ENCODE measurements at places on chromosomes 3 and 15.

DNA sequence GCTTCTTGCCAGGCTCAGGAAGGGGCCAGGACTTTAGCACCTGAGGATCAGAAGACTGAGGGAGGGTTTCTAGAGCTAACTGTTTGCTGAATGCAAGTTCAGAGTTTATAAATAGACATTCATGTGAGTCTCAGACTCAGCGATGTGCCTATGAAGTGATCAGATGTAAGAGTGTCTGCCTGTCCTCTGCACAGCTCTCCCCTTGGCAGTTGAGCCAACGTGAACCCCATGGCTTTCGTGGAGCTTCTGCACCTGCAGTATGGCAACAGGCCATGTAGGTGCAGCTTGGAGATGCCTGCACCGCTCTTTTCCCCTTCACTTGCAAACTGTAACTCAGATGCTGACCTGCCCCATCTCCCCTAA lies 141.9 kb downstream of the CHDH start:
- peaks cover 4% of the 10 kb centered on the region for H3K4me1 ChIP-seq
- H3K36me3 ChIP-seq, result no peaks in the 10 kb centered on the region

- H3K27me3 ChIP-seq, result no peaks in the 10 kb centered on the region
- H3K36me3 ChIP-seq, result peaks cover 6% of the 10 kb centered on the region
- no peak for DNase-seq
- H3K4me1 ChIP-seq, result peaks cover 3% of the 10 kb centered on the region
Observed at GRCh38 chr15:84846269-84846668, 29.1 kb downstream of the ALPK3 start.

GRCh38 chr15:61764141-61764540 lies 296.1 kb downstream of the VPS13C start:
- H3K4me1 ChIP-seq, result no peaks in the 10 kb centered on the region
- H3K27me3 ChIP-seq, result no peaks in the 10 kb centered on the region
- no peak overlapping the region for H3K27ac ChIP-seq
- no peak for DNase-seq

- H3K27ac ChIP-seq, result no peak overlapping the region
- no peaks in the 10 kb centered on the region for H3K36me3 ChIP-seq
- H3K4me1 ChIP-seq, result no peaks in the 10 kb centered on the region
- no peak overlapping the region for H3K4me3 ChIP-seq
- DNase-seq, result no peak
Observed at GRCh38 chr3:32283304-32283703, 44.8 kb downstream of the CMTM8 start.

GRCh38 chr3:183537295-183537730 lies 18.2 kb downstream of the KLHL6 start:
- peaks cover 2% of the 10 kb centered on the region for H3K4me1 ChIP-seq
- no peak overlapping the region for H3K27ac ChIP-seq
- no peak overlapping the region for H3K4me3 ChIP-seq
- no peaks in the 10 kb centered on the region for H3K27me3 ChIP-seq
- no peaks in the 10 kb centered on the region for H3K36me3 ChIP-seq
- DNase-seq, result peak; percentile 51

DNA sequence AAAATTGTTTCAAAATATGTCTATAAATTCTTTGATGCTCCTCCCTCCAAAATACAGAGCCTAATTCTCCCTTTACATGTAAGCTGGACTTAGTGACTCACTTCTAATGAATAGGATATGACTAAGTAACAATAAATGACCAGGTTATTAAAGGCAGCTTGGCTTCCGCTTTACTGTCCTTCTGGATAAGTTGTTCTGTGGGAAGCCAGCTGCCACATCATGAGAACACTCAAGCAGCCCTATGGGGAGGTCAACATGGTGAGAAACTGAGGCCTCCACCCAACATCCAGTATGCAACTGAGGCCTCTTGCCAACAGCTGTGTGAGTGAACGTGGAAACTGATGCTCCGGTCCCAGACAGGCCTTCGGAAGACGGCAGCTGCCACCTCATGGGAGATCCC lies 247.3 kb upstream of the CHRM5 start:
- no peak for DNase-seq
- H3K27ac ChIP-seq, result no peak overlapping the region

GRCh38 chr3:167008791-167009190 lies 371.3 kb downstream of the ZBBX start:
- no peaks in the 10 kb centered on the region for H3K36me3 ChIP-seq
- no peaks in the 10 kb centered on the region for H3K4me1 ChIP-seq
- no peaks in the 10 kb centered on the region for H3K27me3 ChIP-seq
- DNase-seq, result no peak

- no peak overlapping the region for H3K27ac ChIP-seq
- H3K27me3 ChIP-seq, result peaks cover 5% of the 10 kb centered on the region
- no peaks in the 10 kb centered on the region for H3K36me3 ChIP-seq
Observed at GRCh38 chr3:19148768-19149091, 420 bp downstream of the KCNH8 start.

GRCh38 chr15:65804252-65804931 lies 12.3 kb upstream of the DENND4A start:
- H3K4me1 ChIP-seq, result no peaks in the 10 kb centered on the region
- no peak overlapping the region for H3K4me3 ChIP-seq
- peak; percentile 65 for DNase-seq

DNA sequence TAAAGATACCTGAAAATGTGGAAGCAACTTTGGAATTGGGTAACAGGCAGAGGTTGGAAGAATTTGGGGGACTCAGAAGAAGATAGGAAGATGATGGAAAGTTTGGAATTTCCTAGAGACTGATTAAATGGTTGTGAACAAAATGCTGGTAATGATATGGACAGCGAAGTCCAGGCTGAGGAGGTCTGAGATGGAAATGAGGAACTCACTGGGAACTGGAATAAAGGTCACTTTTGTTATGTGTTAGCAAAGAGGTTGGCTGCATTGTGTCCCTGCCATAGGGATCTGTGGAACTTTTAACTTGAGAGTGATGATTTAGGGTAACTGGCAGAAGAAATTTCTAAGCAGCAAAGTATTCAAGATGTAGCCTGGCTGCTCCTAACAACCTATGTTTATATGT lies 13.0 kb downstream of the MITF start:
- H3K27ac ChIP-seq, result no peak overlapping the region
- no peak overlapping the region for H3K4me3 ChIP-seq
- H3K27me3 ChIP-seq, result no peaks in the 10 kb centered on the region
- H3K36me3 ChIP-seq, result no peaks in the 10 kb centered on the region
- no peak for DNase-seq
- no peaks in the 10 kb centered on the region for H3K4me1 ChIP-seq

- H3K27me3 ChIP-seq, result no peaks in the 10 kb centered on the region
- H3K4me3 ChIP-seq, result no peak overlapping the region
- no peak overlapping the region for H3K27ac ChIP-seq
- peak; percentile 1 for DNase-seq
- no peaks in the 10 kb centered on the region for H3K36me3 ChIP-seq
Observed at GRCh38 chr3:29324180-29324651, 43.3 kb downstream of the RBMS3 start.

DNA sequence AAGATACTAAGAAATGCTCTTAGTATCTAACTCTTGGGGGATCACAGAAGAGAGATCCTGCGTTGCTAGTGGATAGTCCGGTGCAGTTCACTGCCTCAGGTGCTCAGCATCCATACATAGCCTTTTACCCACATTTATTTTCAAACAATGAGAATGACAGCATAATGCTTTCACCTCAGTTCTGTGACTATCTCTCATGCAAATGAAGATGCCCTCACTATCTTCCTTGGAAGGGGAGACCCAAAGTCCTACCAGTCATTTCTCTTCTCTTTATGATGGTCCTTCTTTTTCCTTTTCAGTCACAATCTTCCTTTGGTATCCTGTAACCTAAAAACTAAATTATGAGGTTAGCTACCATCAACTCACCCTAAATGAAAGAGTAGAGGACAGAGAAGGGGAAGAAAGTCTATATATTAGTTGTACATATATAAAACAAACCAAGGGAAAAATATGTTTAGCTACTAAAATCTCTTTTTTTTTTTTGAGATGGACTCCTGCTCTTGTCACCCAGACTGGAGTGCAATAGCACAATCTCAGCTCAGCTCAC lies 30.9 kb upstream of the SLC28A2 start:
- H3K4me3 ChIP-seq, result no peak overlapping the region
- no peak overlapping the region for H3K27ac ChIP-seq
- no peaks in the 10 kb centered on the region for H3K36me3 ChIP-seq
- no peaks in the 10 kb centered on the region for H3K27me3 ChIP-seq
- no peak for DNase-seq

DNA sequence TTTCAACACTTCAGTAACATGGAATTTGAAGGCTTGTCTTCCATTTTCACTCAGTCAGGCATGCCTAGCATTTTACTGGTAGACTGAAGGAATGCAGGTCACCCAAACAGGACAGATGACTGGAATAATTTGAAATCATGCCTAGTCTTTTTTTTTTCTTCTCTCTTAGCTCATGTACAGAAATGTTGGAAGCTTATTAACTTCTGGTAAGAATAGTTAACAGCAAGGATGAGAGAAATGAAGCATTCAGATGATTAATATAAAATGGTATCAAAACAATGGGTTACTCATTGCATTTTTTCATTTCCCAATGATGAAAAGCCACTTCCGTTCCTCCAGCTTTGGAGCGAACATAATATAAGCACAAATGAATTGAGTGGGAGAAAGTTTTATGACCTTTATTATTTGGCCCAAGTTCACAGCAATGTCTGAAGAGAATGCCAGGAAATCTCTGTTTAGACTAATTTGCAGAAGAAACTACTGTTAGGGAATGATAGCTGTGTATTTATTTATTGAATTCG lies 431.6 kb upstream of the RASGRP1 start:
- no peaks in the 10 kb centered on the region for H3K36me3 ChIP-seq
- H3K4me3 ChIP-seq, result no peak overlapping the region
- peak; percentile 82 for DNase-seq
- H3K27ac ChIP-seq, result no peak overlapping the region
- H3K27me3 ChIP-seq, result no peaks in the 10 kb centered on the region

DNA sequence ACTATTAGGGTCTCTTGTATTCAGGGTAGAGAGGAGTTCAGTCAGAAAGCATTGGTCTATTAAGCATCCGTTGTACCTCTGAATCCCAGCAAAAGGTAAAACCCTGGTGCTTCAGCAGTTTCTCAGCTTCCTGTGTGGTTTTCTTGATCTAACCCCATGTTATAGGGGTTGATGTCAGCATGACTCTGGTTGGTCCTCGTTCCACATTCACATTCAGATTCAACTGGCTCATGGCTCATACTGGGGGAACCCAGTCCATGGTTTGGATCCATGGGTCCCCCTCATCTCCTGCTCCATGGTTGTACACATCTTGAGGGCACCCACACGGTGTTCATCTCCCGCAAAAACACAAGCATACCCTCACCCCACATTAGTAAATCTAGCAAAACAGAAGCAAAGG lies 47.7 kb upstream of the C2CD4B start:
- H3K4me1 ChIP-seq, result peaks cover 10% of the 10 kb centered on the region
- no peak for DNase-seq
- no peaks in the 10 kb centered on the region for H3K27me3 ChIP-seq

GRCh38 chr3:101963902-101964362 lies 114.6 kb downstream of the NFKBIZ start:
- no peaks in the 10 kb centered on the region for H3K4me1 ChIP-seq
- no peak for DNase-seq
- H3K27me3 ChIP-seq, result no peaks in the 10 kb centered on the region
- H3K36me3 ChIP-seq, result no peaks in the 10 kb centered on the region
- H3K27ac ChIP-seq, result no peak overlapping the region

- no peaks in the 10 kb centered on the region for H3K36me3 ChIP-seq
- DNase-seq, result no peak
- H3K4me1 ChIP-seq, result peaks cover 8% of the 10 kb centered on the region
- H3K27me3 ChIP-seq, result no peaks in the 10 kb centered on the region
Observed at GRCh38 chr3:187944390-187945179, 199.3 kb upstream of the BCL6 start.

- peaks cover 2% of the 10 kb centered on the region for H3K36me3 ChIP-seq
- H3K27ac ChIP-seq, result no peak overlapping the region
- no peak for DNase-seq
- no peaks in the 10 kb centered on the region for H3K4me1 ChIP-seq
Observed at GRCh38 chr15:66400351-66400774, 13.7 kb downstream of the MAP2K1 start.

DNA sequence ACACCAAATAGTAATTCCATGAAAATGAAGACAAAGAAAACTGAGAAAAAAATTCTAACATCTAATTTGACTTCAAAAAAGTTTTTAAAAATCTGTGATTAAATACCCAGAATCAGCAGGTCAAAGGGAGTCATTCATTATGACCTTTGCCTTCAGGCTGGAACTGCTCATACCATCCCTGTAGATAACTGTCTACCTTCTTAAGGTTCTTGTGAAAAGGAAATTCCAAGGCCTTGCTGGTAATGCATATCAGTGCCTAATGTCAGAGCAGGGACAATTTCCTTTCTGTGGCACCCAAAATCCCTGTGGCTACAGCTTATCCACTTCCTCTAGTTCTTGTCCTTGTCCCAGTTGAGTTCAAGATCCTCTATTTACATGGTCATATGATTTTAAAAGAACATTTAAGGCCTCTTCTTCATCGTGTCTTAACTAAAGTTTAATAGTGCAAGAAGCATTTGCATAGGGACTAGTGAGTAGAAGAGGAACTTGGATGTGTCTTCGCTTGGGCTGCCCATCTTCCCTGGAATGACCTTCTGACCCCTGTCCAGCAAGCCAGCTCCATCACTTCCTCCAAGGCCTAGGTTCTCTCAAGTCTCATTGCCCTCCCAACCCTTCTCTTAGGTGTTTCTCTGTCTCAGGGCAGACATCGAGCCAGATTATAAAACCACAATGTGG lies 8.7 kb upstream of the PLCL2 start:
- no peak overlapping the region for H3K4me3 ChIP-seq
- H3K4me1 ChIP-seq, result no peaks in the 10 kb centered on the region
- no peak overlapping the region for H3K27ac ChIP-seq
- DNase-seq, result peak; percentile 83

DNA sequence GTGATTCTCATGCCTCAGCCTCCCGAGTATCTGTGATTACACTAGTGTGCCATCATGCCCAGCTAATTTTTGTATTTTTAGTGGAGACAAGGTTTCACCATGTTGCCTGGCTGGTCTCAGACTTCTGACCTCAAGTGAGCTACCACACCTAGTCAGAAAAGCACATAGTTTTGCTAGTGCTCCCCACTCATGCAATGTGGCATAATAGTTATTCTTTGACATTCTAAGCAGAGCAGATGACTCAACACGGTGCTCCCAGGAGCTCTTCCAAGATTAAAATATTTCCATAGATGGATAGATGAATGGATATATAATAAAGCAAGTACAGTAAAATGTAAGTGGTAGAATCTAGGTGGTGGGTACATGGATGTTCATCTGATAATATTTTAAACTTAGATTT lies 53.1 kb upstream of the GK5 start:
- H3K36me3 ChIP-seq, result no peaks in the 10 kb centered on the region
- DNase-seq, result no peak
- no peak overlapping the region for H3K27ac ChIP-seq

GRCh38 chr3:33054100-33055092 lies 42.5 kb downstream of the GLB1 start:
- H3K4me3 ChIP-seq, result no peak overlapping the region
- H3K27ac ChIP-seq, result no peak overlapping the region
- H3K4me1 ChIP-seq, result no peaks in the 10 kb centered on the region
- DNase-seq, result no peak
- H3K27me3 ChIP-seq, result no peaks in the 10 kb centered on the region

- no peaks in the 10 kb centered on the region for H3K4me1 ChIP-seq
- no peak for DNase-seq
- H3K36me3 ChIP-seq, result no peaks in the 10 kb centered on the region
- no peak overlapping the region for H3K4me3 ChIP-seq
- no peak overlapping the region for H3K27ac ChIP-seq
- H3K27me3 ChIP-seq, result no peaks in the 10 kb centered on the region
Observed at GRCh38 chr3:189962466-189962865, 158.2 kb downstream of the P3H2 start.

GRCh38 chr15:39497759-39498565 lies 82.9 kb upstream of the THBS1 start:
- H3K4me1 ChIP-seq, result peaks cover 4% of the 10 kb centered on the region
- no peak overlapping the region for H3K4me3 ChIP-seq
- no peak overlapping the region for H3K27ac ChIP-seq
- H3K36me3 ChIP-seq, result no peaks in the 10 kb centered on the region
- DNase-seq, result peak; percentile 24

Measured in trophoblast cell (in vitro differentiated cells and primary cell).